Epithelial cell of proximal tubule (primary cell): ENCODE measurements at places on chromosomes 12 and 14. TPM values are rescaled to one million over a fixed set of nuclear protein-coding genes. Genes with fewer than 3 reads are reported as not detected.
A peak's percentile ranks its signal among the peaks of the same experiment; 100 is the strongest.

CD9 gene
- 284 and 346 TPM in 2 replicates for total RNA-seq

ACOT6 gene
- total RNA-seq = 0.07 TPM in 1 of 2 replicates, not detected in the other

TAMALIN gene
- 1.7 and 2.9 TPM in 2 replicates for total RNA-seq

HNF1A gene
- total RNA-seq = 0.17 and 0.36 TPM in 2 replicates

AQP6 gene
- total RNA-seq = not detected in 2 replicates

PRH1 gene
- total RNA-seq = 4.3 and 9.1 TPM in 2 replicates

NOS1 gene
- total RNA-seq = under 0.01 and 0.14 TPM in 2 replicates

DNA sequence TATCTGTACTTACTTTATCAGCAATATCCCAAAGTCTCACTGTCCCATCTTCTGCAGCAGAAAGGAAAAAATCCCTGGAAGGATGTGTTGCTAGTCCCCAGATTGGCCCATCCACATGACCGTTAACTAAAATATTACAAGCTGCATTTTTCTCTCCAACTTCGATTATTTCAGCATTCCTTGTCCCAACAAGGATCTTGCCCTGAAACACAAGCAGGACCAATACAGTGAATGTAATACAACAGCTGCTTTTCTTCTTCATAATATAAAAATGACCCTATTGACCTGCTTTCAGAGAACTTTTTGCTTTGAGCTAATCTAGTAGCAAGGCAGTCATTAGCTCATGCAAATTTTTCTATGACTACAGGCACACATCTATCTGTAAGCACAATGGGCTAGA is 58.3 kb downstream of the ZC3H14 start:
- DNase-seq = no peak

- no peak for DNase-seq
Observed at GRCh38 chr12:33450480-33450879, 10.9 kb upstream of the SYT10 start.

DNA sequence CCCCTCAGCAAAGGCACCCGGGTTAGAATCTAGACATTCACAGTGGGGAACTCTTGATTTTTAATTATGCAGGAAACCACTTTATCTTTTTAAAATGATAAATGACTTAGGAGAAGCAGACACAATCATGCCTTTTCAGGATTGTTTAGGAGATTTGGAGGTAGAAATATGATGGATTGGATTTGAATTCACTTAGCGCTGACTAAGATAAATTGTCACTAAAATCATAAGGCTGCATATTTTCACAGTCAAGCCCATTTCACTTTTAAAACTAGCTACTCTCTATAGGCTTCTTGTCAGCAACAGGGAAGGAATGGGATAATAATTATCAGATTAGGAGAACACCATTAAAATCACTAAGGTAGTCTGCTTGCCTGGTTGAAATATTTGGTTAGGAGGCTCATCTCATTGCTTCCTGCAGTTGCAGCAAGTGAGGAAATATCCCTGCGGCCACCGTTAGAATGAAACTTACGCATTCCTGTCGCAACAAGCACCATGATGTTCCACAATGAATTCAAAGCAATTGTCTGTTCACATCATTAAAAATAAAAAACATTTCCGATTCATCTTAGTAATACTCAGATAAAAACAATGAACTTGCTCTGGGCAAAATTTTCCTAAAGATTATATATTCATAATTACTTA is 31.9 kb downstream of the DACT1 start:
- DNase-seq = no peak

- DNase-seq = no peak
Observed at GRCh38 chr12:47112679-47113078, 32.9 kb upstream of the AMIGO2 start.

DNA sequence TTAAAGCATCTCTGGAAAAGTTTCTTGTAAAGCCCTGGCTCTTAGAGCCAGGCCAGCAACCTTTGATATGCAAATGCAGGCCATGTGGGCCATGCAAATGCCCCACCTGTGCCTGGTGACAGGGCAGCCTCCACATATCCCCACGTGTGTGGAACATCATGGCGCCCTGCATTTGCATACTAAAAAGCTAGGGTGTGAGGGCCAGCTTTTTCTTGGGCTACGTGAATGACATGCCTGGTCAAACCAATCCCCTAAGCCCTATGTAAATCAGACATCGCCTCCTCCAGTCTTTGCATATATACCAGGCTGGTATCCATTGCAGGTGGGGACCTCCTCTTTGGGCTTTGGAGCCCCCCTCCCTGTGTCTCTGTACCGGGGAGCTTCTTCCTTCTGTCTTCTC is 6.4 kb downstream of the CSRP2 start:
- no peak for DNase-seq

- DNase-seq = no peak
Observed at GRCh38 chr12:82842480-82842879, 155.8 kb downstream of the TMTC2 start.

GRCh38 chr12:8675591-8676036 is 13.0 kb upstream of the MFAP5 start:
- DNase-seq = peak; percentile 94

DNA sequence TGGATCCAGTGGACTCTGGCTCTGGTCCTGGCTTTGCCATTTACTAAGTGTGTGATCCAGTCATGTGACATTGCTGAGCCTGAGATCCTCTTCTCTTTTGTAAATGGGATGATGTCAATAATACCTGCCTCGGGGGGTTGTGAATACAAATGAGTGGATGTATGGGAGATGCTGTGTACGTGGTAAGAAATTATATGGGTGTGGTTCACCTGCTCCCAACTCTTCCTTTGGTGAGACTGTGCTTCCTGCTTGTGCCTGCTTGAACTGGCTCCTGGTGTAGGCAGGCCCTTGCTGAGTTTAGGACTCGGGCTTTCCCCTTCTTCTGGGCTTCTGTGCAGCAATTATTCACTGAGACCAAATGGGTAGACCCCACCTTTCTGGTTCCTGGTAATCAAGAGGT is 189.5 kb upstream of the FRMD6 start:
- DNase-seq = no peak
